Activated T-cell treated with anti-CD3 and anti-CD28 coated beads for 4 hours (primary cell): ENCODE measurements at places on chromosomes 6 and 20.

DNA sequence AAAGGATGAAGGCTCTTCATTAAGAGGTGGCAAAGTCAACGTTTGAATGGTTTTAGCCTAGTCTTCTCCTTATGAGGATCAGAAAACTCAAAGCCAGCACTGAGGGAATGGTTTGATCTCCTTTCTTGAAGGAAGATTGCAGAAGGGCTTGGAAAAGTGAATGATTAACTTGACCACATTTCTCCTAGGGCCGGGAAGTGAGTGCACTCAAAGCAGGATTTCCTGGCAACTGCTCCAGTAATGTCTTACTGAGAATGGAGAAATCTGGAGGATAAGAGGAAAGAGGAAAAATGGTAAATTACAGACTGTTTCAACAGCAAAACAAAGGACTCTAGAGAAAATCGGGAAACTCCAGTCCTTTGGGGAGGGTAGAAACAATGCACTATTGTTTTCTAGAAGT lies 189.0 kb upstream of the FOXA2 start:
- DNase-seq: no peak

DNA sequence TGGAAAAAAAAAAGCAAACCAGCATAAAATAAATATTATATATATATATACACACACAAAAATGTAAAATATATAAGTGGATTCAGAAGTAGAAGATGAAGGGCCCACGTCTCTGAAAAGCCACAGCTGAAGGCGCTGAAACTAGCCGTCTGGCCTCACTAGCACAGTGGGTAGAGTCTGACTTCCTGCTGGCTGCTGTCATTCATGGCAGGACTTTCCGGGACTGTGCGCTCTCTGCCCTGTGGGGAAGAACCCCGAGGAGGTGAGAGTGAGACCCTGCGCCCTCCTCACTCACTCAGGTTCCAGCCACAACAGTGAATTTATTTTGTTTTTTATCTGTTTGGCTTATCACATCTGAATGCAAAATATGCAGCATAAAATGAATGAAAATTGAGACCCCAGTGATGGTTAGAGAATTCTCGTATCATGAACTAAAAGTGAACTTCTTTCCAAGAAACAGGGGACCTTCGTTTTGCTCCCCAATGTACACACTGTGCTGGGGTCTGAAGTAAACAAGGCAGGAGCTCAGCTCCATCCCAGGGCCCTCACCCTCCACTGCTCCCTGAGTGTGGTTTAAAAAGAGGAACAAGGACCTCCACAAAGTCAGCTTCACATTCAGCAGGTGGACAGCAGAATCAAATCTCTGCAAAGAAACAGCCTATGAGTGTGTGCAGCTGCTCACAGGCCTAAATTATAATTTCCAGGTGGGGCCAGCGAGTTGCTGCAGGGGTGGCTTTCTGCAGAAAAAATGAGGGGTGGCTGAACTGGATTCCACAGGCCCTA lies 1.3 kb upstream of the RAMACL start:
- DNase-seq: no peak

DNA sequence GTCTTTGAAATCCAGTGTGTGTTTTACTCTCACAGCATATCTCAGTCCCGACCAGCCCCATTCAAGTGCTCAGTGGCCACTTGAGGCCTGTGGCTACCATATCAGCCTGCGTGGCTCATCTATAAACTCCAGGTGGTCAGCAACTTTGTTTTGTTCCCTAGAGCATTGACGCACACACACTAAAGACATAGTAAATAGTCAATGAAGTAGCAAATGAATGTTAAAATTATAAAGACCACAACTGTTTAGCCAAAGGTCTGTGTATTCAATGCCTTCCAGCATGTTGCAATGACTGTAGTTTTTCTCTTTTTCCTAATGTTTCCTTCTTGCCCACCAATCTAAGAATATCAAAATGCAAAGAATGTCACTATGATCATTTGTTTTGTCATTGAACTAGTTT lies 238.2 kb upstream of the ZNF217 start:
- no peak for DNase-seq

DNA sequence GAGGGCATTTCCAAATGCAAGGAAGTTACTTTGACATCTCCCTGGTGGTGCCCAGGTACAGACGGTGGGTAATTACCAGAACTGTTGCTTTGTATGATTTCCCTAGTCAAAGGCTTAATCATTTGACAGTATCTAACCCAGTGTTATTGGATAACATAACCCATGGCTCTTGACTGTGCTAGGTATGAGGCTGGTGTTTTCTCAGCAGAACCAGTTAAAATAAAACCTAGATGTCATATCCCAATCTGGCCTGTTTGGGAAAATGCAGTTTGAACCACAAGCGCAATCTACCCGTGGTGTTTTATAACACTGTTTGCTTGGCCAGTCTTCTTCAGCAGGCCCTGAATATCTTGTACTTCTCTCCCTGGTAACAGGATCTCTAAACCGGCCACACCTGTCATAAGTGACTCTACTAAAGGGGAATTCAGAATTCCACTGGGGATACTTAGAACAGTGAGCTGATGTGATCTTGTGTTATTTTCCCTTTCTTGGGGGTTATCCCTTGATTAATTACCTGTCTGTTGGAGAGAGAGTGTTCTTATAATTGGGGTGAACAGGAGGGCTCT lies 32.8 kb downstream of the PPP1R14C start:
- DNase-seq: no peak

- no peak for DNase-seq
These were observed 133.5 kb upstream of the MAP3K7 start for GRCh38 chr6:90720404-90720803.

DNA sequence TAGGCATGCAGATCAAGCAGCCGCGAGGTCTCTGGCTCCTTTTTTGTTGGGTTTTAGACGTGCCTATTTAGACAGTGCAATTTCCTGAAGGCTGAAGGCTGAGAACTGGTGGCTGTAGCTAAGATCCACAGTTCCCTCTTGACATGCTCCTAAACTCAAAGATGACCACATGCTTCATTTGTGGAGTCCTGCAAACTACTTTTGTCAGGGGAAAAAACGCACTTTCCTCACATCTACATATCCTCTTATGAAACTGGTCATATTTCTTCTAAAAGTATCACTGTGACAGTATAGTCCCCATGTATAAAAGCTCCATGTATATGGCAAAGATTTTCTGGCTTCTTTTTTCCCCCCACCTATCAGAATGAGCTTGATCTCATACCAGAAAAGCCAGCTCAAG lies 30.7 kb downstream of the LYRM4 start:
- DNase-seq: no peak

- DNase-seq: no peak
These were observed 57.4 kb upstream of the CCDC167 start for GRCh38 chr6:37556881-37557644.

- no peak for DNase-seq
These were observed 292.2 kb upstream of the JAG1 start for GRCh38 chr20:10965936-10966470.

DNA sequence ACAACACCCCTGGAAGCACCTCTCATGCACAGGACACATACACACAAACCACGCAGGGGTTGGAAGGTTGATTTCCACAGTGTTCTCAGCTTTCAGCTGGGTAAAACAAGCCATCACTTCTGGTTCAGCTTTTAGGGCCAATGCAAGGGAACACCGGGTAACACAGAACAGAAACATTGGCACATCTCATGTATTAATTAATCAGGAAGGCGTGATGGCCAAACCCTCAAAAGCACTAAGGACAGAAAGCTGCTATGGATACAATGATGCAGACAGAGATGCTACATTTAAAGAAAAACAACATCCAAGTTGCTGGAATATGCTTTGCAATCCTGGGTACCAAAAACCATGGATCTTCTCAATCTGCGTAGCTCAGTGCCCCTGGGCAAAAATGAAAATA lies 104.3 kb upstream of the BEND6 start:
- no peak for DNase-seq

DNA sequence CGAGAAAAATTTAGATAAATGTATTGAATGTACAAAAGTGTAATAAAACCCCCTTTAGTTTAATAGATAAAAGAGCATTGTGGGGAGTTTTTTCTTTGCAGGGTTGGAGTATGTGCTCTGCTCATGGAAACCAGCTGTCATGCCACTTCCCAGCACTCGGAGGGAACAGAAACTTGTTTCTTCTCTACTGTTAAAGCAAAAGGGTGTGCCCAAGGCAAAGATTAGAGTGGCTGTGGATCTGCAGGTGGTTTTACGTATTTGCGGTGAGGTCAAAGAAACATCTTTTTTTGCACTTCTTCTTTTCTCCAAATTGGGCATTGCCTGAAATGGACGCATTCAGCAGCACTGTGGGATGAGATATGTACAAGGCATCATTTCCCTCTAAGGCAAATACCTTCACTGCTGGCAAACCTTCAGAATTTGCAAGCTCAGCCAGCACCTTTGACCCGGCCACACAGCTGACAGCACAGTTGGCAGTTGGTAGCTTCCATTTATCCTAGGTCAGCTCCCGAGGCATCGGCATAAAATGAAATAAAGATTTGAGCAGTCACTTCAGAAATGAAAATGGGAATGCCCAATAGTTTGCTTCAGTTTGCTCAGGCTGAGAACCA lies 178.4 kb upstream of the EYA4 start:
- no peak for DNase-seq

- DNase-seq: no peak
These were observed 56.2 kb upstream of the NHSL1 start for GRCh38 chr6:138555421-138555988.

DNA sequence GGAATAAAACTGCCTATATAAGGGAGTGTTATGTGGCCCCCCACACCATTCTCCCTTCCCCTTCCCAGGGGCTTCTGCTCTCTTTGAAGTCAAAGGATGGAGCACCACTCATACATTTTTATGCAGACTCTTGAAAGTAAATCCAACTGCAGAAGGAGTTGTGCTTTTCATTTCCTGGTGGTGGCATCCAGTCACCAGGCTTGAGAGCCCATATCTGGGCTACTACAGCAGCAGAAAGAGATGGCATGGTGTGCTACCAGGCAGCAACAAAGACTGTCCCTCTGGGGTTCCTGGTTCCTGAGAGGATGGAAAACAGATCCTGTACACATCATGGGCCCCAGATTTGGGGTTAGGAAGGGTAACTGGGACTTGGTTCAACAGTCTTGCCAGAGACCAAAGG lies 226.4 kb downstream of the CLIC5 start:
- DNase-seq: no peak

DNA sequence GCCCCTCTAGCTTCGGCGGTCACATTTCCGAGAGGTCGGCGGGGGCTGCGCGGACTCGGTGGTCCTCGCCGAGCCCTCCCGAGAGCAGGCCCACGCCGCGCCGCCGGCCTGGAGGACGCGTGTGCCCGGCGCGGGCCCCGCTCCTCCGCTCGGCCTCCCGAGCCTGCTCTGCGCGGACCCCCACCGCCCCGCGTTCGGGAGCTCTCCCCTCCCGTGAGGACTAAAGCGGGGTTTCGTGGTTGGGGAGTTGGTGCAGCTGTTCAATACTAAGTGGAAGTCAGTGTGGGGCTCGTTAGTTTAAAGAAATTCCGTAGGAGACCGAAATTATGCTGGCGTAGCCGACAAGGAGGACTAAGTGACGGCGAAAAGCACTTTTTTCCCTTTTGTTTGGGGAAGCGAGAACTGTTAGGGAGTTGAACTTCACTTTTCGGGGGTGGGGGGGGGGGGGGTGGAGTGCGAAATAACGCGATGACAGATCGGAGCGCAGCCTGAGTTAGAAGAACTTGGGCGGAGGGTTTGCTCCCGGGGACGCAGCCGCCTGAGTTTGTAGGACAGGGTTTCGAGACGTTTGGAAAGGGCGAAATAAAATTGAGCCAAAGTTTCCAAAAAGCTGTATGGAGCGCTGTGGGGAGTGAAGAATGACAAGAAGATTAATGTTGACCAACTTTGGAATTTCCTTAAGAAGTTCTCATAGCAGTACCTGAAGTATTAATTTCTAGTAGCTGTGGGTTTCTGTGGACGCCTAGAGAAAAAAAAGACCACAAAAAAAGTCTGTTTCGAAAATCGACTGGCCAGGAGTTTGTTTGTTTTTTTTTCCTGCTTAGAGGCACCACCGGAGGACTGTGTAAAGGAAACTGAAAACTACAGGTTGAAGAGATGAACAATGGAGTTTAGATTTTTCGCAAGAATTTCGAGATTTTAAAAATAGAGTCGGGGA lies 1.4 kb downstream of the QKI start:
- peak; percentile 15 for DNase-seq

- DNase-seq: no peak
These were observed 448 bp upstream of the RIN2 start for GRCh38 chr20:19757487-19758132.

- no peak for DNase-seq
These were observed 20.1 kb downstream of the FRMD1 start for GRCh38 chr6:168058691-168059551.

DNA sequence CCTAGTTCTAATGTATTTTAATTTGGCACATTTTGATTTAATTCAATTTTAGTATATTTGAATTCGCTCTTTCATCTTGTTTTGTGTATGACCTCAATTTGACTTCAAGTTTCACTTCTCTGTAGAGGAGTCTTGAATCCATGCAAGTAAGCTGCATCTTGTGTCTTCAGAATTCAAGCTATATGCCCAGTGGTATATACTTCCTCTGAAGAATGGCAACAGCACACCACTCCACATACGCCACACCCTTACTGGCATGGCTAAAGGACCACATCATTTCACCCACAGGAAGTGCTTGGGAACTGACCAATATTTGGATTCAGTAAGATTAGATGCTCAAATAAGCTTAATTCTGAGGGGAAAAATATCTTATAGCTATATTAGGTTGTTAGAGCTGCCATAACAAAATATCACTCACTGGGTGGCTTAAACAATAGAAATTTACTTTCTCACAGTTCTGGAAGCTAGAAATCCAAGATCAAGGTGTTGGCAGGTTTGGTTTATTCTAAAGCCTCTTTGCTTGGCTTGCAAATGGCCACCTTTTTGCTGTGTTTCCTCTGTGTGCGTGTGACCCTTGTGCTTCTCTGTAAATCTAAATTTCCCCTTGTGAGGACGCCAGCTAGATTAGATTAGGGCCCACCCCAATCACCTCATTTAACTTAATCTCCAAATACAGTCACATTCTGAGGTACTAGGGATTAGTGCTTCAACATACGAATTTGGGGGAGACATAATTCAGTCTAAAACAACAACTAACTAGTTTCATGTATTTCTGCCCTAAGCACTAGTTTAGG lies 2.8 kb upstream of the ASF1A start:
- no peak for DNase-seq

GRCh38 chr6:12947151-12947871 lies 230.7 kb downstream of the PHACTR1 start:
- no peak for DNase-seq

DNA sequence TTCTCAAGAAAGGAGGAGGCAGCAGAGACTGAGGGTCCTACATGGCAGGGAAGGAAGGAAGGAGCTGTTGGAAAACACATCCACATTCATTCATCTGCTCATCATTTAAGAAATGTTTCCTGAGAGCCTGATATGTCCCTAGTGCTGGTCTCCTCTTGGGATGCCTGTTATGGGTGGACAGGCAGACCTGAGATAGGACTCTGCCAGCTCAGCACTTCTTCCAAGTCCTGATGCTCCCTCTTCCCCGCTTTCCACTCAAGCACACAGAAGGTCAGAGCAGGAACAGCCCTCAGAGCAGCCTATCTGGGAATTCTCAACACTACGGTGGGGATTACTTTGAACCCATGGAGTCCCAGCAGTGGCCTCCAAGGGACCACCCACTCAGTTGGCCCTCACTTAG lies 8.0 kb upstream of the SIRPD start:
- no peak for DNase-seq
